Activated gamma-delta T cell treated with Interleukin-2 at 50 U/mL for 16 hours (primary cell): ENCODE measurements at places on chromosomes 5 and 9.

GRCh38 chr5:148823871-148824270 lies 2.5 kb upstream of the ADRB2 start:
- DNase-seq: no peak

GRCh38 chr5:5492087-5492933 lies 69.8 kb downstream of the ICE1 start:
- peak; percentile 14 for DNase-seq

GRCh38 chr9:127283917-127284497 lies 19.4 kb downstream of the GARNL3 start:
- no peak for DNase-seq

GRCh38 chr5:16430349-16431089 lies 35.1 kb downstream of the ZNF622 start:
- DNase-seq: no peak

DNA sequence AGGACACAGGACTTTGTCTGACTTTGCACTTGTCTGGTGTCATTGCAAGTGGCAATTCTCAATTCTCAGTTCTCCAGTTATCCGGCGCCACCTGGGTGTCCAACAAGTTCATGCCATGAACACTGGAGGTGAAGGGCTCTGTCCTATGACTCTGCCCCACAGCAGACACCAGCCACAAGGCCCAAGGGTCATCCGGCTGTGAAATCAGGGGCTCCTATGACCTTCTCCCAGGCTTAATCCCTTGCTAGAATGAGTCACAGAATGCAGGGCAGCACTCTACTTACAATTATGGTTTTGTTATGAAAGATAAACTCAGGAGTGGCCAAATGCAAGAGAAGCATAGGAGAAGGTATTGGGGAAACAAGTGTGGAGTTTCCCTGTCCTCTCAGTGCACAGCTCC lies 392.0 kb downstream of the GADD45G start:
- no peak for DNase-seq

GRCh38 chr9:4955836-4956235 lies 29.2 kb upstream of the JAK2 start:
- DNase-seq: no peak

- DNase-seq: no peak
Observed at GRCh38 chr9:94919376-94920098, 193.0 kb downstream of the AOPEP start.

DNA sequence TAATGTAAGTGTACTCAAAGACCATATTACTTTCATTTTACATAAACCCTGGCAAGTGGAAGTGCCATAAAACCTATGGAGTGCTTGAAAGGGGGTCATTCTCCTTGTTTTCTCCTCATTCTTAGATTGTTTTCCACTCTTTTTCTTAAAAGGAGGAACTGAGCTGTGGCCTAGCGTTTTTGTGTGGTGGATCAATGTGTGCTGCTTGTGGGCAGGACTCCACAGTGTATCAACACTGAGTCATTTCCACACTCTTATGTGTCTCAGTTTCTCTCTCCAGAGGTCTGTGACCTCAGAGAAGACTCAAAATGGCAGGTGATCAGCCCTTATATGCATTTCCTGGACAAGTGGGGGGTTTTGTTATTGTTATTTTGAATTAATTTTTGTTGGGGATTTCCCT lies 516.1 kb upstream of the CDH10 start:
- DNase-seq: no peak

DNA sequence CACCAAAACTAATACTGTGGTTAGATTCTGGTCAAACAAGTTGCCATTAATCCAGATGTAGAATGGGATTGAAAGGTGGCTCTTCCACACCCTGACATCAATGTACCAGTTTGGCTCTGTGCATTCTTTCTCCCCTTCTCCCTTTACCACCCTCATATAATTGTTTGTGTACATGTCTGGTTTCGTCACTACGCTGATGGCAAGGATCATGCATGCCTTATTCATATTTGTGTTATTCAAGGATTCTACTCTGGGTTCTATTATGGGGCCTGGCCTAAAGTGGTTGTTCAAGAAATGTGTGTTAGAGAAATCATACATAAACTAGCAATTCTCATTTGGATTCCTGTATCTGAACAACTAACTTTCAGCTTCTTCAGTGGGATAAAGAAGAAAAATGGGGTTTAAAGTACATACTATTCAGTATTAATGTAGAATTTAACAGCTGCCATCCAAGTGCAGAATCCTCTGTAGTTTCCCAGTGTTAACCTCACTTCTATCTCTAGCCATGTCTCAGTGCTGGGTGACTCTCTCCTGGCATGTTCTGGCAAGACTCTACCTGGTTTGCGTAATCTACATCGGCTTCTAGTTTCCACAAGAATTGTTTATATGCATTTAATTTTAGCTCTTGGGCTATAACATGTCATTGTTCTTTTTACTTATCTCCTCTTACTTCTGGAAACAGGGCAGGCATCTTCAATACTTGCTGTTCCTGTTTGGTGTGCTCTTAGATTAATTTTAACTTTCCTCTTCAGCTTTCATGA lies 27.9 kb upstream of the CDKN2B start:
- DNase-seq: no peak

GRCh38 chr5:167208911-167209310 lies 1082.5 kb upstream of the WWC1 start:
- no peak for DNase-seq

GRCh38 chr9:133708246-133709014 lies 29.7 kb downstream of the SARDH start:
- DNase-seq: no peak

GRCh38 chr5:88951457-88951856 lies 68.5 kb upstream of the MEF2C start:
- DNase-seq: no peak

GRCh38 chr9:130128251-130128650 lies 44.0 kb upstream of the NCS1 start:
- DNase-seq: peak; percentile 77

- DNase-seq: no peak
Observed at GRCh38 chr5:15513911-15514310, 13.9 kb downstream of the FBXL7 start.

- no peak for DNase-seq
Observed at GRCh38 chr5:109743041-109743531, 53.4 kb downstream of the MAN2A1 start.

- DNase-seq: no peak
Observed at GRCh38 chr5:150612405-150612804, 28.1 kb upstream of the SYNPO start.

DNA sequence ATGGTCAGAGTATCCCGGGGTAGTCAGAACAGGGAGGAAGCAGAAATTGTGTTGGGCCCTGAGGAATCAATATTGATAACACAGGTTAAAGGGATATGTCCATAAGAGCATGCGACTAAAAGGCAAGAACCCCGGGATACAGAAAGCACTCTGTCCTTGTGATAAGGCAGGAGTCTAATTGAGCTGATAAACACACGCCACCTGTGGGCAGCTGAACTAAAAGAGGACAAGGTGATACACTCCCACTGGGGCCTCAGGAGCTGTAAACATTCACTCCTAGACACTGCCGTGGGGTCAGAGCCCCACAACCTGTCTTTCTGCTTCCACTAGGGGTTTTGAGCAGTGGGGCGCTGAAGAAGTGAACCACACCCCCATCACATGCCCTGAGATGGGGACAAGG lies 144.7 kb upstream of the MPDZ start:
- no peak for DNase-seq

DNA sequence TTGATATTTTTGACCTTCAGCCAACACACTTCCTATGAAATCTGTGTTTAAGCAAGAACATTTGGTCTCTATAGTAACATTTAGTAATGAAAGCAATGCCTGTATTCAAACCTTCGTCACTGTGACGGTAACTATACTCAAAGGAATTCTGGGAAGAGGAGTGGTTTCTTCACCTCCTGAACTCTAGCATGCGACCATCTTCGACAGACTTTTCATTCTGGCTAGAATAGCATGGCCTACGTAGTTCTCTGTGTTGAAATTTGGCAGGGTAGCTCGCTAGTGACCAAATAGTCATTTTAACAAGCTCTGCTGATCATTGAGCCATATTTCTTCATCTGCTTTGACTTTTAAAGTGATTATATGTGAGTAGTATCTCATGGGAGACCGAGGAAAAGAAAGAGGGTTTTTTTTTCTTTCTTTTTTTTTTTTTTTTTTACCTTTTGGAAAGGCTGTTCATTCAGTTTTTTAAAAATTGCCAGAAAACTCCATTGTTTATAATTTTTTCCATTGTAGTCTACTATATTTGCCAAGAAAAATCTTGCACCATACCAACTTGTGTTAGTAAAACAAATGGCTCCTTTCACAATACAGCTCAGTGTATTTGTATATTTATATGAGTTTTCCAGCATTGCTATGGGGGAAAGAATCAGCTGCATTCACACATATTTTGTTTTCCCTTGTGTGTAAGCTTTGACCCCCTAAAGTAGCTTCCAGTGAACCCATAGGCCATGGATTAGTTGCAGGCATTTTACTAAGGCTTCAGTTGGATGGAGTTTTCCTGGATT lies 166.8 kb downstream of the NNT start:
- DNase-seq: no peak

GRCh38 chr5:95627971-95628810 lies 8.3 kb downstream of the GPR150 start:
- no peak for DNase-seq

DNA sequence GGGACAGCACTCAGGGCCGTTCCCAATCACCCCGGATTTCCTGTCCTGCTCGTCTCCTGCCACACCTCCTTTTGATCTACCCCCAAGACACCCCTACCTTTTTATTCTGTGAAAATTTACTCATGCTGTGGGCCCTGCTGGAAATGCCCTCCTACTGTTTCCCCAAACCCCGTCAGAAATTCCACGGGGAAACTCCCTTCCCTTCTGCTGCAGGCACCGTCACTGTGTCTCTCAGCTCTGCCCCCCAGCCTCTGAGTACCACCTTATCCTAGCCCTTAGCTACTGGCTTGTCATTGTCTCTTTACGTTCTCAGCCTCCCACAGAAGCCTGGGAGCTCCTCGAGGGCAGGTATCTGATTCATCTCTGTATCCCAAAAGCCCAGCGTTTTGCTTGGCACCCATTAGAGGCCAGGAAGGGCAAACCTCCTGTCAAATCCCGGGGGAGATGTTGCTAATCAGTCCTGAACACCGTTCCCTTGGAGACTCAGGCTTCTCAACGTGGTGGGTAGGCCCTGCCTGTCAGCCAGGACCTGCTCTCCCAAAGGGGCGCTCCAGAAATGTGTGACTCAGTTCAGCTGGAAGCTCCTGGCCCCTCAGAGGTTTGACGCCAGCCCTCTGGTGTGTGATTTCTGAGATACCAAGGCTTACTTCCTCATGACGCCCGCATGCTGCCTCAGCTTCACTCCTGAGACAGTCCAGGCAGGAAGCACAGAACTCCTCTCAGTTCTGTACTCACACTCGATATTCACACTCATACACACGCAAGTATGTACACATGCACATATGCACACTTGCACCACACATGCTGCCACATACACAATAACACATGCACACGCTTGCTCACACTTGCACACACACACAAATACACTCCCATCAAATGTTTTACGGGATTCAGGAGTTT lies 50.7 kb upstream of the GRHPR start:
- DNase-seq: no peak

GRCh38 chr5:34957857-34958690 lies 28.7 kb downstream of the DNAJC21 start:
- DNase-seq: no peak

DNA sequence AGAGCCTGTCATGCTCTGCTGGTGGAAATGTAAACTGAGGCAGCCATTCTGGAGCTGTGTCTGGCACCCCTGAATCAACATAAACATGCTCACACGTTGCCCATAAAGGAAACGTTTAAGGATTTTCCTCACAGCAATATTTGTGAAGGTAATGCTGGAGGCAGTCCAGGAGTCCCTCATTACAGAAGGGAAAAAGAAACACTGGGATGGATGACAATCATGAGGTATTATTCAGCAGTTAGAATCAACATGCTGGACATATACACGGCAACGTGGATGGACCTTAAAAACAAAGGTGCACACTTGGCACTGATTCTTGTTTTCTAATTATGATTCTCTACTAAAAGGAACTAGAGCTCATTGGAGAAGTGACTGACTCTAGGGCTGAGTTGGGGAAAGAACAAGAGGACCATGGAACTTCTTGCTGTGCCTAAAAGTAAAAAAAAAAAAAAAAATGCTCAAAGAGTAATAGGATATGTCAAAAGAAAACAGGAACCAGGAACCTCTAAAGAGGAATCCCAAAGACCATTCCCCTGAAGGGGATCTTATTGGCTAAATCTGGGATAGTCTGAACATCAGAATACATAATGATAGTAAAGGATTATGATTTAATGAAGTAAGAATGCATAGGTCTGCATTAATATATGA lies 18.6 kb downstream of the B4GALT1 start:
- DNase-seq: no peak

DNA sequence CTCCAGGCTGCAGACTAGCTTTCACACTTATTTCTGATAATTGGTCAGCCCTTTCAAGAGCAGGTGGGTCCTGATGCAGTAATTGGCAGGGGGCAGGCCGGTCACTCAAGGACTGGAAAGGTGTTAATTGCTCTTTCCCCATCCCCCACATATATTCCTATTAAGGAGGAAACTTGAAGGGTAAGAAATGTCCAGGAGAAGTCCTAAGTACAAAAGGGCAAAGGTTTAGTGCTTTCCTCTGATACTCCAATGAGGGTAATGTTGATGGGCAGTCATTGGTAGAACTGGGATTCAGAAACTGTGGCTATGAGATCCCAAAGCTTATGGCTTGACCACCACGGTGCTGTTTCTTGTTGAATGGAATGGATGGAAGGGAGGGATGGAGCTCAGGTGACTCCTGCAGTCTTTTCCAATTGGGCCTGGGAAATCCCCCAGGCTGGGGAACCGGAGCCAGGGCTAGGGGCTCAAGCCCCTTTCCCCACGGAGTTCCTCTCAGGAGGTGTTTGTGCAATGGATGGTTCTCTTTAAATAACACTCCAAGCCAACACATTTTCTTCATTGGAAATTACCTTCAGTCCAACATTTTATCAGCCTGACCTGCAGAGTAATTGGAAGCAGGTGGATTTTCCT lies 103.2 kb upstream of the ALDH1B1 start:
- DNase-seq: no peak

DNA sequence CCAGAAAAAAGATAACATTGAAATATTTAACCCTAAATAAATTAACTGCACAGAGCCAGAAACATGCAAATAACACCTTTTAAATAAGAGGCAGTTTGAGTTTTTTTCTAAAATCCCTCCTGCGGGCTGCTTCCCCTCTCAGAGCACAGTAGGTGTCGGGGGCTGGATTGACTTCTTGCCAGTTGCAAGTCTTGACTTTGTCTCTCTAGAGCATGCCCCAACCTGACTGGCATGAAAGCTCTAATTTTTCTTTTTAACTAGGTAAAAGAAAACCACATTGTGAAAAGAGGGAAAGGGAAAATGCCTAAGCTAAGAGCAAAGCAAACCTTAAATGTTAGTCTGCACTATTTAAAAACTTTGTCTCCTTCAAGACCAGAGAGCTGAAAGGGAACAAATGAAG lies 46.4 kb upstream of the DNAH5 start:
- no peak for DNase-seq

DNA sequence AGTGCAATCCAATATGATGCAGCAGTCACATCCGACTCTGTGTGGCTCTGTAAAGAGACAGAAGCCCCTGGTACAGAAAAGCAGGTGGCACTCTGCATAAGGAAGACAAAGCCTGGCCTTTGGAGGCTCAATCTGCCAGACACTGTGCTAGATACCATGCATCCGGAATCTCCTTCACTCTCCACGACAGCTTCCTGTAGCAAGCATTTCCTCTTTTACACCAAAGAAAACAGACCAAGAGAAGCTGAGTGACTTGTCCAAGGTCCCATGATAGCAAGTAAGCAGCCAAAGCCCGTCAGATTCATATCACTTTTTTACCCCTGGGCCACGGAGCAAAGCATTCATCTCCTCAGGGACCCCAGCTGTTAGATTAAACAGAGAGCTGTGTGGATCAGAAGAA lies 64.2 kb upstream of the SMIM23 start:
- no peak for DNase-seq
